Hepatocyte (in vitro differentiated cells): ENCODE measurements at places on chromosomes 16 and 17.

DNA sequence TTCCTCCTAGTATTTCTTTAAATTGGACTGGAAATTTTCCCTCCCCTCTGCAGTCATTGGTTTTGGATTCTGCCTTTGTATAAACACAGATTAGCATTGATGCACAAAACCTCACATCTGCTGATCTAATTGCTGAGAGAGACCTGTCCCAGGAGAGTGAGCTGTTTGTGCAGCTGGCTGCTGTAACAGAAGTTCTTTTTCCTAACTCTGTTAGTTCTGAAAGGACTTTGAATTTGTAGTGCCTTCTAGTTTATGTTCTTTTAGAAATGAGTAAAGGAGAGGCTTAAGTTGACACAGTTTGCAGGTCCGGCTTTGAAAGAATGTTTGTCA lies 45.2 kb upstream of the KPNB1 start:
- no peak for DNase-seq

DNA sequence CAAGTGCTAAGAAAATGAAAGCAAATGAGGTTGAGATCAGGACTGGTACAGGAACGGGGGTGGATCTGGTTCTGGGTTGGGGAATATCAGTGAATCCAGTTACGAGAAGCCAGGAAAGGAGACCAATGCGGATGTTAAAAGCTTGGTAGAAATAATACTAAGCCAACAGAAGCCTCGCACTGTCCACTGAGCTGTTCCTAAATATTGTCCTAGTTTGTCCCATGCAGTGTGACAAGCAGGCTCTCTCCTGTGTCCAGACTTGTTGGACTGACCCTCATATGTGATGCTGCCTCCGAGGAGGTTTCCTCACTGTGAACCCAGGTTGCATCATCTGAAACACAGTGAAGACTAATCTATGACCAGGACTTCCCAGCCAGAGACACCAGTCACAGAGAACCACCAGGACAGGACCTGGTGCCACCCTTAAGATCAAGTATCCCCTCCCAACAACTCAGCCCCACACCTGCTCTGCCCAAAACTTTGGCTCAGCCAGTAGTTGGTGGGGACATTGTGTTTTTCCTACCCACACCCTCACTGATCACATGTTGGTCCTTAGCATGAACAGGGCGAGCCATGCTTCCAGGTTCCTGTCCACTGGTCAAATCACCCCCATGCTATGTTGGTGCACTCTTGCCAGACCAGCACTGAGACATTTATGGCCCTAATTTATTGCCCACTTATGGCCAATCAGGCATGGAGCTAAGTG lies 32.7 kb upstream of the SCNN1B start:
- no peak for DNase-seq

GRCh38 chr16:17654142-17654541 lies 183.4 kb upstream of the XYLT1 start:
- no peak for DNase-seq

DNA sequence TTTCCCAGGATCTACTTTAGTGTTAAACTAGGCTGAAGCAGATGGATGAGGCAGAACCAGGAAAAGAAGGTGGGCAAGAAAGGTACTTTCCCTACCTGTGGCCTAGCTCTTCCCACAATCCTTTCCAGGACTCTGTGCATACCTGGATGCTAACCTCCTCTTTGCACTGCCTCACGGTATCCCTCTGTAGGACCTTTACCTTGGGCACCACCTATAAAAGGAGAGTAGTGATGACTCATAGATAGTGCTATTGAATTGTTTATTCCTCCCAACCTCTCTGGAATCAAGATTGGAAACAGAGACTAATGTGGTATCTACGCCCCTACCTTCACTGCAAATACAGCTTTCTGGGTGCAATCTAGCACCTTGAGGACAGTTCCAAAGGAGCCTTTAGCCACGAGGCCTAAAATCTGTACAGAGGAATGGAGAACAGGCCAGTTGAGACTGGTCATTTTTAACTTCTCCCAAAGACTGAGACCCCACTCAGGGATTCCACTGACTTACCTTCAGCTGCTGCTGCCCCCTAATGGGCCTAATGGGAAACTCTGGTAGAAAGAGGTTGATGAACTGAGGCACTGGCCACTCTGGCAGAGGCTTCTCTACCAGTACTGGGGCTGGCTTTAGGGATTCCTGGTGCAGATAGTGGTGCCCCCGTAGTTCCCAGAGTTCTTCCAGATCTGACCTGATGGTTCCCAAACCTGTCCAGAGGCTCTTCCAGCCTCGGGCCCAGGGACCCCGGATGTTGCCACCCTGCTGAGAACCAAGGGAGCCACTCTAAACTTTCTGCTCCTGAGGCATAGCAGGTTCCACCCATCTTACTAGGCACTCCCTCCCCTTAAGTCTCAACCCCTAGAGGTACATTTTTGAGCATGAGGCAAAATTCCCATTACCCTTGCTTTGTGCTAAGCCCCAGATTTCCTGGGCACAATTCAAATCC lies 781 bp downstream of the RSKR start:
- peak; percentile 65 for DNase-seq

GRCh38 chr17:48878920-48879898 lies 13.4 kb upstream of the ATP5MC1 start:
- DNase-seq, result peak; percentile 81

GRCh38 chr16:1420111-1420539 lies 422 bp downstream of the UQCC4 start:
- DNase-seq, result peak; percentile 19

DNA sequence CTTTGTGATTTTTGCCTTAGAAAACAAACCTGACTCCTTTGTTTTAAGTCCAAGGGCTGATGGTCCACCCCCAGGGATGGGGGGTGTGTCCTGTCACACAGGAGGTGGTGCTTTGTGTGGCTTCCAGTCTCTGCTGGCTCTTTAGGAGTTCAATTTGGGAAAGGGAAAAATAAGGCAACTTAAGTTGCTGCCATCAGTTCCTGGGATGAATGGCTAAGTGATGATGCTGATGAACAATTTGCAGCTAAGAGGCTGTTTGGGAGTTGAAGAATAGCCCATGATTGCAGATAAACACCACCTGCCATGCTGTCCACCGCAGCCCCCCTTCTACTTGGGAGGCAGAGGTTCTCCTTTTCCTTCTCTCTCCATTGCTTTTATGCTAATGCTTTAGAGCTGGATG lies 40.2 kb downstream of the ARL4D start:
- DNase-seq, result no peak
